ENCODE measurements at places on chromosomes 4 and X. TPM values are rescaled to one million over a fixed set of nuclear protein-coding genes. Genes with fewer than 3 reads are reported as not detected.

The SLC16A2 gene
- 0.76 TPM for total RNA-seq

The ERAS gene
- 0.47 TPM for total RNA-seq

The SH3TC1 gene
- 7.8 TPM for total RNA-seq

The AMELX gene
- total RNA-seq: not detected

The SPATA4 gene
- not detected for total RNA-seq

The TGIF2LX gene
- not detected for total RNA-seq

The SPANXN4 gene
- total RNA-seq: not detected

The CFI gene
- 27.7 TPM for total RNA-seq

The HOPX gene
- total RNA-seq: not detected

The ZNF674 gene
- total RNA-seq: 7.1 TPM

The CORIN gene
- not detected for total RNA-seq

The CXCL3 gene
- 153 TPM for total RNA-seq

The PAK3 gene
- total RNA-seq: 0.50 TPM

The IL21 gene
- not detected for total RNA-seq

The RNF128 gene
- 40.1 TPM for total RNA-seq

The RBMX2 gene
- 33.1 TPM for total RNA-seq

The WNK3 gene
- not detected for total RNA-seq

The ZNF630 gene
- total RNA-seq: 2.6 TPM

The MAGEA12 gene
- total RNA-seq: not detected

The UGT8 gene
- total RNA-seq: 23.1 TPM

The SPANXD gene
- total RNA-seq: not detected

The PGAM4 gene
- not detected for total RNA-seq

The RHOXF1 gene
- total RNA-seq: not detected

The CABS1 gene
- not detected for total RNA-seq

The SPP1 gene
- total RNA-seq: 1,002 TPM

The ADAM29 gene
- not detected for total RNA-seq

The SLC49A3 gene
- total RNA-seq: 0.40 TPM

The CXorf66 gene
- total RNA-seq: not detected

The ZDHHC15 gene
- total RNA-seq: not detected

The ADH5 gene
- 95.7 TPM for total RNA-seq

The SLC10A6 gene
- total RNA-seq: not detected

The FAT1 gene
- 210 TPM for total RNA-seq

The COL25A1 gene
- not detected for total RNA-seq

The TRIM61 gene
- 0.45 TPM for total RNA-seq

The TCP11X1 gene
- not detected for total RNA-seq

The S100G gene
- total RNA-seq: not detected

The HDAC8 gene
- total RNA-seq: 52.0 TPM

The RTL9 gene
- total RNA-seq: not detected

The DIPK2B gene
- total RNA-seq: not detected

The NR3C2 gene
- total RNA-seq: 14.5 TPM

Data from Calu3 (cell line).